Esophagus mucosa (tissue), 1 donor: ENCODE measurements at places on chromosomes 12 and 14. TPM values are rescaled to one million over a fixed set of nuclear protein-coding genes. Genes with fewer than 3 reads are reported as not detected.

DNA sequence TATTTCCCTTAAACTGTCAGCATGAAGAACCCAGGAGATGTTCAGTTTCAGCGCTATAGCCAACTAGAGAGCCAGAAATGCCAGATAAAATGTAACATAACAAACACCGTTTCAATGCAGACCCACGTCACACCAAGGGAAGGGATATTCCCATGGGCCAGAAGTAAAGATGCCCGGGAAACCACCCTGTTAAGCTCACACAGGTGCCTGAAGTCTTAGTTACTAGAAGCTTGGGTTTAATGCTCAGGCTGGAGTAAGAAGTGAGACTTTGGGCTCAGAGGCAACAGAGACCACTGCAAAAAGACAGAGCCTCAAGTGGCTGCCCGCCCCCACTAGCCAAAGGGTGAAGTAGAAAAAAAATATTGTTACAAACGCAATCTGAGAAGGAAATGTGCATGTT is 52.3 kb downstream of the SYNE3 start:
- no peak for ATAC-seq

Gene AQP5
- total RNA-seq = 1.3 TPM

Gene SLC2A14
- not detected for total RNA-seq

DNA sequence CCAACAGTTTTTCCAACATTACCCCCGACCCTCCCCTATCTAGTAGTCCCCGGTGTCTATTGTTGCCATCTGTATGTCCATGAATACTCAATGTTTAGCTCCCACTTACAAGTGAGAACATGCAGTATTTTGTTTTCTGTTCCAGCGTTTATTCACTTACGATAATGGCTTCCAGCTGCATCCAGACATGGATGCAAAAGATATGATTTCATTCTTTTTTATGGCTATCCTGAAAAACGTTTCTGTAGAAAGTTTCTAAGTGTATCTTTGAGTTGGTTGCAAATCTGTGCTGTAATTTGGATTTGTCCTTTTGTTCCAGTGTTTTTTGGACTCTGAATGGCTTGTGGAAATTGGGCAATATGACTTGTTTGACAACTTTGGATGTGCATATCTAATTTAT is 11.7 kb downstream of the SP1 start:
- ATAC-seq = peak; percentile 41

DNA sequence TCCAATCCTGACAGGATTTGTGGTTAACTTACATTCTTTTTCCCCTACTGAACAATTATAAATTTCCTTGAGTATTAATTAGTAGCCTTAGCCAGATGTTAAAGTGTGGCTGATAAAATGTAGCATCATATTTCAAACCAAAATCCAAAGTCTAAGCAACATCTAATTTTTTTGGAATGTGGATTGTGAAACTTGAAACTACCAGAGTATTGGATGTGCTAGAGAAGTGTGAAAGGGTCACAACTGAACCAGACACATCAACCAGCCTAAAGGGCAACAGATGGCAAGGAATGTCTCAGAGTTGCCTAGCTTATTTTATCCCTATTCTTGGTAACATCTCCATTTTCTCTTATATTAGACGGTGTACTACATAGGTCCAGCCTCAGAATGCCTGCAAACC is 153.1 kb upstream of the DCN start:
- no peak for ATAC-seq

GRCh38 chr14:75142494-75142893 is 15.6 kb upstream of the NEK9 start:
- no peak for ATAC-seq

DNA sequence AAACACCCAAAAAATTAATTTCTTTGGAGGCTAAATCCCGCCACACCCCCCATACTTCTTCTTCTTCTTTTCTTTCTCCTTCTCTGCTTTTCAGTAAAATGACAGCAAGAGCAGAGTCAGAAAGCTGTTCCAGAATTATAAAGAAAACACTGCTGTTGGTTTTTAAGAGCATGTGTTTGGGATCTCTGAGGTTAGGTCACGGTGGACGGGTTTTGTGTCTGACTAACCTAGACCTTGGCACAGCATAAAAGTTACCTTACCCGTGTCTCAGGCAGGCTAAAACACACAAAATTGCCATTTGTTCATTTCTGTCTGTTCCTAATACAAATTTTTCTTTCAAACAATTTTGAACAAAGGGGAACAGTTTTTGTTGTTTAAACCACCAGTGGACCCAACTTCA is 540.8 kb downstream of the NRXN3 start:
- no peak for ATAC-seq

- no peak for ATAC-seq
These were observed 9.4 kb upstream of the CACNA2D4 start for GRCh38 chr12:1927751-1928351.

- no peak for ATAC-seq
These were observed 46.2 kb upstream of the MED13L start for GRCh38 chr12:116323406-116324386.

Gene BRF1
- 11.7 TPM for total RNA-seq
